AG04449 (cell line): ENCODE measurements at places on chromosomes 13 and 19.

DNA sequence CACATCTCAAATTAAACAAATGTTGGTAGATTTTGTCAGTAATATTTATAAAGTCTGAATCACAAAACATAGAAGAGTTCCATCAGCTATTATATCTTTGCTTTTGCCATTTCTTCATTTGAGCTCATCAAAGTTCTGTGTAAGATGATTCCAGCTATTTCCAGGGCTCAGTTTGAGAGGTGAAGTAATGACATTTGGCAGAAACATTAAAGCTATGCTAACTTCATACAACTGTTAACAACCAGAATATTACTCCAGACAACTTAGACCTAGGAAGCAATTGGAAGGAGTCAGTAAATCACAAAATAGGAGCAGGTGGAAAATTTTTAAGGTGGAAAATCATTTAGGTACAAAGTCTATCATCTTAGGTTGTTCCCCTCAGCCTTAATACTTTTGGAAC, 76.2 kb upstream of the CSNK1A1L start:
- no peak for DNase-seq

GRCh38 chr13:42039457-42039945, 8.9 kb upstream of the DGKH start:
- no peak for DNase-seq

- DNase-seq, result no peak
Measured at GRCh38 chr13:110065780-110066179, 241.2 kb downstream of the COL4A1 start.

DNA sequence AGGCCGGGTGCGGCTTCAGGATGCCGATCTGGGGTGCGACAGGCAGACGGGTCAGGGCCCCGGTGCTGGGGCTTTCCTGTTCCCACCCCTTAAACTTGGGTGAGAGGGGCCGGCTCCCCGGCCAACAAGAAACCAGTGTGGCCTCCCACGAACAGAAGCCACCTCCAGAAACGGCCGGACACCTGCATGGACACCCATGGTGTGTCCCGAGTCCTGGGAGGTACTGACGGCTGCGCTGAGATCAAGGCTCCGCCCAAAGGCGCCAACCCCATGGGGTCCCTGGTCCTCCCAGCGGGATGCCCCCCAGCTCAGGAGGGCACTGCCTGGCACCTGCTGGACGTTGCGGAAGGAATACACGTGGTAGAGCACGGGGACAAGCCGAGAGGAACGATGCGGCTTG, 11.5 kb downstream of the POLRMT start:
- DNase-seq, result no peak

DNA sequence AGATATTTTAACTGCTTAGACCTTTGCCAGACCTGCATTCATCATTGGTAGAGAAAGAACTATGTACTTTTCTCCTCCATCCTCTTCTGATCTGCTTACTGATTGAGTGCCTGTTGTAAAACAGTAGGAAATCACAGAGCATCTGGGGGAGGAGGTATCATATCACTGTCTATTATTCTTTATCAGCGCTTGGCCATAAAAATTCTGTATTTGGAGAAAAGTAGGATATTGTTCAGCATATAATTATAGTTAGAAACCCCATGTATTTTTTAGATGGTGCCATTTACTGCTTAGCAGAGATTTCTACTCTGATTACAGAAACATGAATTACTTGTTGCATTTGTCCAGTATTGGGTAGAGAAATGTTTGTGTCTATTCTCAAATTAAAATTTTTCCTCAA, 62.4 kb downstream of the URI1 start:
- no peak for DNase-seq

DNA sequence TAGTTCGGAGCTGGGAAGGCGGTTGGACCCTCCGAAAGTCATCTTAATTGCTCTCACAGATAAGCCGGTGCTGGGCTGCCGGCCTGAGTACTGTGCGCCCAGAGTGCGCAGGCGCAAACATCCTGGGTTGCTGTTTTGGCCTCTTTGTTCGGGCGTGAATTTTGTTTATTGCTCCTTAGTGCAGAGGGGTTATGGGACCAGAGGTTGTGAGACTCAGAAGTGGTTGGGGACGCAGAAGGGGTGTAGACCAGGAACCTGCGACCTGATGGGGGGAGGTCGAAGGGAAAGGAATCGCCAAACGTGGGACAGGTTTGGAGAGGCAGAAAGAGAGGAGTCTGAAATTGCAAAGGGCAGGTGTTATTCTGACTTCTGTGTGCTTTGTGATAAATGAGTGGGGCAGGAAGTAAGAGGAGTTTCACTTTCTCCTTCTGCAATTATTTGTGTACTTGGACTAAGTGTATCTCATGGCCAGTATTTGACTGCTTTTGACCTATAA, 607 bp upstream of the ZNF566 start:
- no peak for DNase-seq

- DNase-seq, result no peak
Measured at GRCh38 chr13:28013482-28013881, 25.0 kb upstream of the URAD start.

- DNase-seq, result no peak
Measured at GRCh38 chr13:109355875-109356434, 430.4 kb downstream of the IRS2 start.

DNA sequence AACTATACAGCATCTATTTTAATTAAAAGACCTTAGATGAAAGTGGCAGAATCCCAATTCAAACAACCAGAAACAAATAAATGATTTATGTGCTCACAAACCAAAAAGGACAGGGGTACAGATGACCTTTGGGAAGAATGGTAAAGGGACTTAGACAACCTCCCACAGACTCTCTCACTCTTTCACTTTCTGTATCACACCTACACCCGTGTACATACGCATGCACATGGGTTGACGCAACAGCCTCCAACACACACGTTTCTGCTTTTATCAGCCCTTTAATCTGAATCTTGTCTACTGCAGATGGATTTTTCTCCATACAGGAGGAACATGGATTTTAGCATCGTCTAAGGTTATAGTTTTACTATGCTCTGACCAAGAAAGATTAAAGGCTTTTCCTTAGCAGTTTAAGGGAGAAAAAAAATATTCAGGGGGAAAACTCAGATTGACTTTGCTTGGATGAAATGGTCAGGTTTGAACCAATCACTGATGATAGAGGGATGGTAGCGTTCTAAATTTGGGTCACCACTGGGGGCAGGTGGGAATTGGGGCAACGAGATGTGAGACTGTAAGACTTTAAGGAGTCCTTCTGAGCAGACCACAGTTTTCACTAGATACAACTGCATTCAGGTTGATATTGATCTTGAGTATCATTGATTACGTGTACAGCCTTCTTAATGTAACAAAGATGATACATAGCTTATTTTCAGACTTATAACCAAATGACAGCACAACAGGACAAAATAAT, 166.1 kb downstream of the ITGBL1 start:
- no peak for DNase-seq

DNA sequence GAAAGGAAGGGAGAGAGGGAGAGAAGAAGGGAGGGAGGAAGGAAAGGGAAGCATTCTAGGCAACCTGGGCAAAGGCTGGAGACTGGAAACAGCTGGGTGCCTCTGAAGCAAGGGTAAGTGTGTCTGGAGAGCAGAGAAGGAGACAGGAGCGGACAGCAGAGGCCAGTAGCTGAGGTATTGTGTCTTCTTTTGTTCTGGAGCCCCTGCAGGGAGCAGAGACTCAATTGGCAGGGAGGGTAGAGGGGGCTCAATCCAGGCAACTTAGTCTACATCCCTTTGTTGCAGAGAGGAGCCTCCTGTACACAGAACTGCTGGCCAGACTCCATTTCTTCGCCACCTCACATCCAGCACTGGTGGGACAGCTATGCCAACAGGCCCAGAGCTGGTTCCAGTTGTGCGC, 53.2 kb downstream of the NWD1 start:
- no peak for DNase-seq

DNA sequence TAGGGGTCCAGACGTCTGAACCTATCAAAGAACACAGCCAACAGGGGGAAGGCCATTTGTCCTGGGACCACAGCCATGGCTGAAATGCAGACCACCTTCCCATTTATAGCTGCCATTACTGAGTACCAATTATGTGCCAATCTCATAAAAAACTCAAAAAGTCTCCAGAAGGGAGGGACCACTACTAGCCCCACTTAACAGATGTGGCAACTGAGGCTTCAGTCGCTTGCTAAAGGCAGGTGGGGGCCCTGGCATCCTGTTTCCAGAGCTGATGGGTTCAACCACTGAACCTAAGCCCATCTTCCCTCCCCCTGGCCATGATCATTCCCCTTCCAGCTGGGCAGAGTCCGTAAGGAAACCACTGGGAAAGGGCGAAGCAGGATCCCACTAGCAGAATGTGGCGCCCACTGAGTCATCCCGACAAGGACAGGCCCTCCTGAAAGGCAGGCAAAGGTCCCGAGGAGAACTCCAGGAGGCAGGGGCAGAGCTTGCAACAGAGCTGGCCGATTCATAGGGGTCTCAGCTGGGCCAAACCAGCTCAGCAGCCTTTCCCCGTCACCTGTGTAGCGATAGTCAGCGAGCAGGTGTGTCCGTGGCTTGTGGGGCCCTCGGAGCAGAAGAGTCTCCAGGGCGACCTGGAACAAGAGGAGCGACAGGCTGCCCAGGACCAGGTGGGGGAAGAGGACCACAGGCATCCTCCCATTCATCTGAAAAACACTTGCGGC, 14.3 kb upstream of the NAPA start:
- no peak for DNase-seq

GRCh38 chr13:112898621-112899280, 70.3 kb upstream of the MCF2L start:
- DNase-seq, result no peak

GRCh38 chr19:29674374-29675119, 9.3 kb downstream of the PLEKHF1 start:
- DNase-seq, result no peak

- DNase-seq, result no peak
Measured at GRCh38 chr19:18425515-18426415, 6.6 kb downstream of the SSBP4 start.

DNA sequence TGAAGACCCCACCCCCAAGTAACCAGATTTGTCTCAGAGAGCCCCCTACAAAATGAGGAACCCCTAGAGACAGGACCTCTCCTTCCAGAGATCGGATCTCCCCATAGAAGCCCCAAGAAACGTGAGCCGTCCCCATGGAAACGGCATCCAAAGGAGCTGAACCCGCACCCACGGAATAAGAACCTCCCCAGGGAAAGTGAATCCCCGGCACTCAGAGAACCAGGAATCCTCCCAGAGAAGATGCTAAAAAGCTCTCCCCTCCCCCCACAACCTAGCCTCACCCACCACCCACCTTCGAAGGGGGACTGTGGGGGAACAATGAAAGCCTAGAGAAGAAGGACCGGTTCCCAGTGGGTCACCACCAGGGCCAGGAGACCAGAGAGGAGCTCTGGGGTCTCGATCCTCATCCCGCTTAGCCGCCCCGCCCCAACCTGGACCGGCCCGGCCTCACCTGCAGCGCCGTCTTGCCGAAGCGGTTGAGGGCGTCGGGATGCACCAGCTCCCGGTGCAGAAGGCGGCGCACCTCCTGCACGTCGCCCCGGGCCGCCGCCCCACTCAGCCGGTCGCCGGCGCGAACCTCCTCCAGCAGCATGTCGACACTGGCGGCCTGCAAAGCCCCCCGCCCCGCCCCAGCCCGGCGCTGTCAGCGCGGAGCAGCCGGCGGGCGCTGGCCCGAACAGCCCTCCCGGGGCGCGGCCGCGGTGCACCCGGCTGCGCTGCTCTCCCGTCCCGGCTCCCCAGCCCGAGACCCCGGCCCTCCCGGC, 535 bp downstream of the CDKN2D start:
- no peak for DNase-seq

DNA sequence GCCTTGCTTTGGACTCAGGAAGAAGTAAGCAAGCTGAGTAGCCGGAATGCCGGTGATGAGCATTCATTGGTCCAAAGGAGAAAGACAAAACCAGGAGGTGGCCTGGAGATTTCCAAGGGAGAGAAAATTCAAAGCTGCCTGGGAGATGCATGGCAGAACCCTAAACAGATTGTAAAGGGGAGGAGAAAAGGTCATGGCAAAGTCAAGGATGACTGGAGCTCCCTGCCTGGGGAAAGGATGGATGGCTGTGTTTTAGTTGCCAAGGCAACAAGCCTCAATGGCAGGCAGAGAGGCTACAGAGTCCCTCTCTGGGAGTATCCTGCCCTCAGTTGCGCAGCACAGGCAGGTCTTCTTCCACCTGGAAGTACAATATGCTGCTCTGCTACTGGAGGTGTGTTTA, 134.0 kb downstream of the ENOX1 start:
- DNase-seq, result no peak

DNA sequence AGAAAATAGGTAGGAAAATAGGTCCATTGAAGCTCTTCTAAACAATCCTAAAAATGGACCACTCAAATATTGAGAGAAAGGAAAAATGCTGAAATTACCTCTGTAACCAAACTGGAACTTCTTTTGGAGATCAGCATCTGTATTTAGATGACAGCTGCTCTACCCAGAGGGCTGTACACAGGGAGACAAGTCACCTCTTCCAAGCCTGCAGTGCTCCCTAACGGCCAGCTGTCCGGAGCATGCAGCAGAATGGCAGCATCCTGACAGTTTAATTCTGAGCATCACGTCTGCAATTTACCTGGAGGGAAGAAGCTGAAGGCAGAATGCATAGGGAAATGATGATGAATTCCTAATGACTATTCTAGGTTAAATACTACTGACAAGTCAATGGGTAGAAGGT, 62.8 kb upstream of the DIAPH3 start:
- no peak for DNase-seq
